Transverse colon (tissue), 4 donors: ENCODE measurements at places on chromosomes 2 and 18. TPM values are rescaled to one million over a fixed set of nuclear protein-coding genes. Genes with fewer than 3 reads are reported as not detected.

- no peak for DNase-seq
Observed at GRCh38 chr2:54122171-54122935, 6.9 kb downstream of the ACYP2 start.

GRCh38 chr2:54772110-54772509, 48.6 kb downstream of the EML6 start:
- no peak for DNase-seq

MAP2 gene
- total RNA-seq: 6.4 TPM

- no peak for DNase-seq
Observed at GRCh38 chr18:5871426-5871825, 23.9 kb downstream of the TMEM200C start.

OTOS gene
- not detected for total RNA-seq

DNA sequence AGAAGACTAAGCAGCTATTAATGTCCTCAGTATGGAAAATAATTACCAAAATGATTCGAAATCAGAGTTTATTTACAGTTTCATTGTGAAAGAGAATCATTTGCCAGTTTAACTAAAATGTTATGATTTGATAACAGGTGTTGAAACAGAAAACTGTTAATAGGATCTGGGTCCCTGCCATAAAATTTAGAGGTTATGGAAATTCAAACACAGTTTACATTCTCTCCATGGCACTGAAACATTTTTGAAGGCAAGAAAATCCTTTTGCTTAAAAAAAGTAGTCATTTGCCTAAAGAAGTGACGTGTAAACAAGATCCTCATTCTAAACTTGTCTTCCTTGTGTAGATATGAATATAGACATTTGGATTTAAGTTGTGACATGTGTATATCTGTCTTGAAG, 743.8 kb downstream of the SLC4A3 start:
- no peak for DNase-seq

DNA sequence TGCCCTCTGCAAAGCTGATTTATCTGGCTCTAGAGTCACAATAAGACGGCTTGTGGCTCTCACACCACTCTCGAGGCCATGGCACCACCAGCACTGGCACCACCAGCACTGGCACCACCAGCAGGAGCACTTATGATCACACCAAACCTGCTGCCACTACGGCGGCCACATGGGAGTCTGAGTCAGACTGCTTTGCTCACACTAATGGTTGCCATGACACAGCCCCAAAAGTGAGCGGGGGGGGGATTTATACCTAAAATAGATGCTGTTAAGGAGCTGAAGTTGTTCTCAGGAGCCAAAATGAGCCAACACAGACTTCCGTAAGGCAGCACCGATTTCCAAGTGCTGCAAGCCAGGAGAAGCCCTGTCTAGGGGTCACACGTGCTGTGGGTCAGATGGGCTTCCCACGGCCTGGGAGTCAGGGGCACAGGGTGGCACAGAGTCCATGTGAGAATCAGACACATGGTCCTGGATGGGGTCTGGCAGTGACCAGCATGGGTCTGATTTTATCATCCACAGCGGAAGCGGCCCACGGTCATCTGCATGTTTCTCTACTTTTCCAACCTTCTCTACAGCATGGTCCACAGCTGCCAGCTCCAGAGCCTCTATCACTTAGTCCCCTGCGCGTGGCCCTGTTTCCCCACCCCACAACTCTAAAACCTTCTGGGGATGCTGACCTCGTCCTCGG, 16.7 kb downstream of the DNMT3A start:
- DNase-seq: no peak

GRCh38 chr18:79460481-79461300, 65.0 kb downstream of the NFATC1 start:
- no peak for DNase-seq

DNA sequence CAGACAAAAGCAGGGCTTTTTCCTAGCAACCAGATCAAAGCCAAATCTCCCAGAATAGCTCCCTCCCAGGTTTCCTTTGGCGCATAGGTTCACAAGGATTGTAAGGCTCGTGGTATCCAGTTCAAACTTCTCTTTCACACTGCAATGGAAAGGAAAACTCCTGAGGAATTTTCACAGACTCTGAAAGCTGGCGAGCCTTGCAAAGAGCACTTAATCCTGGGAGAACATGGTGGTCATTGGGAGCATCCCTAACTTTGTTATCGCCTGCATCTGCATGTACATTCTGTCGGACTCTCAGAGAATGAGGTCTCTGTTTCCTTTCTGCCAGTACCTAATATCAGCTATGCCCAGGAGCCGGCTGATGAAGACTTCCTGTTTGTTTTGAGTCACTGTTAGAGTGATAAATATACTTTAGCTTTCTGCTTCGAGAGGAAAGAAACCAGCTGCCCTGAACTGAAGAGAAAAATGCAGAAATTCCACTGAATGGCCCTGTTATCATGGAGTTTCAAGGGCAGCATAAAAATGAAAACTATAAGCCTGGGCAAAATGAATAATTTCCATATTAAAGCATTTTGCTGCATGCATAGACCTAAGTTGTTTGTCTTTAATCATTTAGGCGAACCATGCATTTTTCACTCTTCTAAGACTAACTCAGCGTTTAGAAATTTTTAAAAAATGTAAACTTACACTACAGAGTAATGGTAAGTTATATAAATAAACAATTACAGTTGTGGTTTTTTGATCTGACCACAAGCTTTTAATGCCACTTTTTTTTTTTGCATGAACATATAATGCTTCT, 76.4 kb upstream of the ZEB2 start:
- DNase-seq: no peak

GRCh38 chr2:63424329-63425078, 163.8 kb downstream of the WDPCP start:
- no peak for DNase-seq

GRCh38 chr2:202436626-202437025, 60.5 kb downstream of the BMPR2 start:
- DNase-seq: no peak

DNA sequence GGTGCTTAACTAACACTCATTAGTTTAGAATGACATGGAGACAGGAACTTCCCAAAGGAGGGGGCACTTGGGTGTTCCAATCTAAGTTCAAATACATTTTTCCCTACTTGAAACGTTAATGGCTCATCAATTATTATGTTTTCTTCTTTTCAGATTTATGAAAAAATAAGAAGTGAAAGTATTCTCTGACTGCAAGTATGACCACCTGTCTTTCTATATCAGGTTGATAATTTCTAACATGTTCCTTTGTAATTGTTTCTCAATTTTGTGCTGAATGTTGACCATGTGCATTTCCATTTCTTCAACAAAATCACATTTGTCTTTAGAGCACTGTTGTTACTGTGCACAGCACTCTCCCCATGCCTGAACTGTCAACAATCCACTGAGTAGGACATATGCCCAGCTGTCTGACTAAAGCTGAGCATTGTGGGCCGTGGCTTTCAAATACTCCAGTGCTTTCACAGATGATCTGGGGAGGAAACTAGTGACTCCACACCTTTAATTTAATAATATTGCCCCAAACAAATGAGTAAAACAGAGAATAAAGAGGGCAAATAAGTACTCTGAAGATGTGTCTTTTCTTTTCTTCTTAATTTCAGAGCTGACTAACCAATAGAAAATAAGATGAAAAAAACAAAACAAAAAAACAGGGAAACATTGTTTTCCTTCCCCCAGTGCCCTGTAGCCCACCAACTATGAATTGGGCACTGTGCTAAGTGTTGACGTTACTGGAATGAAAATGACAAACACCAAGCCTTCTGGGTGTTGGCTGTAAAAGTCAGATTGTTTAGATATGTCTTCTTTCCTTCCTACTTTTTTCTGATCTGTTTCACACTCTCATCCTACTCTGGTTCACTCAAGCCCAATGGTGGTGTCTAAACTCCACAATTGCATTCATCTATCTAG, 16.0 kb downstream of the LANCL1 start:
- DNase-seq: no peak

- no peak for DNase-seq
Observed at GRCh38 chr2:42371611-42372473, 10.8 kb upstream of the COX7A2L start.

- DNase-seq: no peak
Observed at GRCh38 chr18:80185545-80185944, 61.8 kb downstream of the PARD6G start.

DNA sequence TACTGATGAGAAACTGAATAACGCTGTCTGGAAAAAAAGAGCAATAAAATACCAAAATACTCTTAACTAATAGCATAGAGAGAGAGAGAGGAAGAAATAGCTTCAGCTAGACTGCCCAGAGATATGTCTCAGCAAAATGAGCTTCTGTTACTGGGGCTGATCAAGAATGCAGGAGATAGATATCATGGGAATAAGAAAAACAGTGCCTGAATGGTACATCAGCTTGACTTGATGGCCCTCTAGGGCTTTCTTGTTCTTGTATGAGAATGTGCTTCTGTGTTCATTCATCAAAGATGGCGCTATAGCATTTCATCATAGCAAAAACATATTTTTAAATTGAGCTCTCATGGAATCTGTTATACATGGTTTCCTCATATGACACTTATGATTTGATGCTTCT, 151.2 kb downstream of the CALCRL start:
- DNase-seq: no peak

ARL4C gene
- total RNA-seq: 11.9 TPM

AOX1 gene
- total RNA-seq: 28.1 TPM

DNA sequence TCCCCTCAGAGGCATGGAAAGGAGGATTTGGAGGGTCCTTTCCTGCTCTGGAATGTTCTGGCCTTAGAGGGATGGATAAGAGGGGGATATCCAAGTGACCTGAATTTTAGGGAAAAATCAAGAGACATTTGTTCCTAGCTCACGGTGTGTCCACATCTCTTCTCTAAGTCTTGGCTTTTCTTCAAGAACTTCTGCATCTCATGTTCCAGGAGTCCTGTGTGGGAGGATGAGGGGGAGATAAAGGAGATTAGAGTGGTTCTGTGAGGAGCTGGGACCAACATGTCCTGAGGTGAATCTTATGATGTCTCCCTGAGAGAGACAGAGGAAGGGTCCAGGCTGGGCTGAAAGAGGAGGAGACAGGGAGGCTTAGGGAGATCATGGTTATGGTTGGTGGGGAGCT, 11.7 kb downstream of the EMX1 start:
- no peak for DNase-seq

DNA sequence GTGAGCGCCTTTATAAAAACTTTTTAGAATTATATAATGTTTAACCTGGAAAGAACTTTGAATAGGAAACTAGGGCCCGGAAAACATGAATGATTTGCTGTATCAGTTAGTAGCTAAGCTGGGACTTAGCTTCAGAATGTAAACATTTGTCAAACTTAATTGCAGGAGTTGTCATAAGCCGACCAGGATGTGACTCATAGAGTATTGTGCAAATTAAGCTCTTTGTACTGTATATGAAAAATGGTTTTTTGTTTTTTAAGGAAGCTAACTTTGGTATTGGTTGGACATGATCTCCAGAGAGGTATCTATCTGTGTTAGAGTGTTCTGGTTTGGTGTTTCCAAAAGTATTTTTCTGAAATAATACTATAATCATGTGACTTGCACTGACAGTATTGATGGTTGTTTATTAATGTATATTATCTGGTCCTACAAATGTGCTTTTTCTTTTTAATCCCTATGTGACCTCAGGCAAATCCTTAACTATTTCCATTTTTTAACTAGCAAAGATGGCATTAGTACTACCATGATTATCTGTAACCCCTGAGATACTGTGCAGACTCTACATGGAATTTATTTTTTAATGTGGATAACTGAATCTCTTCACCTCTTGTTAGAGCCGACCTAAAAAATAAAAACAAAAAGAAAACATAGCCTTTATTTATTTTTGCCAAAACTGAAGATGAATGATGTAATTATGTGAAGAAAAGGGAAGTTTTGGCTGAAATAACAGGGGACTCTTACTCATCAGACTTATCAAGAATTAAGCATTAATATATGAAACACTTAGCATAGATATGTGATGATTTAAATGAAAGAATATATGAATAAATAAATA, 11.7 kb downstream of the YIPF4 start:
- no peak for DNase-seq

IL18R1 gene
- 1.8 TPM for total RNA-seq
